NCI-H2171 treated with DMSO at 0.1 percent for 48 hours (cell line): ENCODE measurements at places on chromosomes 7 and 10.
A peak's percentile ranks its signal among the peaks of the same experiment; 100 is the strongest.

- DNase-seq: no peak
Measured at GRCh38 chr7:140081774-140082425, 19.1 kb upstream of the PARP12 start.

GRCh38 chr7:90710466-90710850, 114.3 kb downstream of the CDK14 start:
- no peak for DNase-seq

DNA sequence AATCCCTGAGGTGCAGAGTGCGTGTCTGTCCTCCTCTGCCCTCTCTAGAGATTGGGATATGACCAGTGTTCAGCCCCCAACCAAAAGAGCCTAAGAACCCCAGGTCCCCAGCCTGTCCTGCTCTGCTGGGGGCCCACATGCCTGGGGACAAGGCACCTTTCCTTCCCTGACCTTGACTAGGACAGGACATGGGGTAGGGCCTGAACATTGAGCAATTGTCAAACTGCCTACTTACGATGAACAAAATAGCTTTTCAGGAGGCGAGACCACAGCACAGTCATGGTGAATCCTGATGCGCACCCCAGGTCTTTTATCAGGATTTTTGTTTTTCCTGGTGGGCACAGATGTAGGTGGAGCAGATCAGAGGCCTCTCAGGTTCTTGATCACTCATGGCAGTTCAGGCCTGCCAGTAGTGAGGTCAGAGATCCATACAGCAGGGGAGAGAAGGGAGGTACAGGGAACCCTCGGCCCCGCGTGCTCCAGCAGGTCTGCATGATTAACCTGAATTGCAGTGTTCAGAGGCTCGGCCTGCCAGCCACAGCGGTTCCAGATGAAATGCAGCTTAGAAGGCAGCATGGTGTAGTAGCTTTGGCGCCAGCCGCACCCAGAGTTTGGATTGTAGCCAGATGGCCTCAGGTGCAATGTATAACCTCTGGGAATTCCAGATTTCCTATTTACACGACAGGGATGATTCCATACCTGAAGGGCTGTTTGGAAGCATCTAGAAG, 191.3 kb downstream of the CUX1 start:
- peak; percentile 85 for DNase-seq

DNA sequence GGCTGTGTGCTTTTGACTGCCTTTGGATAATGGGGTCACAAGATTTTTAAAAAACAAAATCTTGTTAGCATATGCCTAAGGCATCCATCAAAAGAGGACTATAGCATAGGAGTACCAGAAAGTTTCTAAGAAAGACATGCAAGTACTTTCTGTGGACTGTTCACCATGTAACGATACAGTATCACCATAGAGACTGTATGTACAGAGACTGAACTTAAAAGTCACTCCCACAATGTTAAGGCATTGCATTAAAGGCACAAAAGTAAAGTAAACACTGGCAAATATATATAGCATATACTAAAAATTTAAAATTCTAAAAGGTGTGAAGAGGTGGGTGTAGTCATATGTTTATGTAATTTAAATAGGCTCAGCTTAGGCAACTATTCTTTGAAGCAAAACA, 190.9 kb downstream of the IMMP2L start:
- no peak for DNase-seq

- DNase-seq: no peak
Measured at GRCh38 chr10:34814913-34815184, 247 bp downstream of the PARD3 start.

- DNase-seq: no peak
Measured at GRCh38 chr7:3217166-3217565, 83.9 kb upstream of the SDK1 start.

- DNase-seq: peak; percentile 56
Measured at GRCh38 chr10:14751921-14752320, 22.8 kb downstream of the FAM107B start.

GRCh38 chr7:85805249-85805648, 618.4 kb upstream of the SEMA3D start:
- DNase-seq: no peak

DNA sequence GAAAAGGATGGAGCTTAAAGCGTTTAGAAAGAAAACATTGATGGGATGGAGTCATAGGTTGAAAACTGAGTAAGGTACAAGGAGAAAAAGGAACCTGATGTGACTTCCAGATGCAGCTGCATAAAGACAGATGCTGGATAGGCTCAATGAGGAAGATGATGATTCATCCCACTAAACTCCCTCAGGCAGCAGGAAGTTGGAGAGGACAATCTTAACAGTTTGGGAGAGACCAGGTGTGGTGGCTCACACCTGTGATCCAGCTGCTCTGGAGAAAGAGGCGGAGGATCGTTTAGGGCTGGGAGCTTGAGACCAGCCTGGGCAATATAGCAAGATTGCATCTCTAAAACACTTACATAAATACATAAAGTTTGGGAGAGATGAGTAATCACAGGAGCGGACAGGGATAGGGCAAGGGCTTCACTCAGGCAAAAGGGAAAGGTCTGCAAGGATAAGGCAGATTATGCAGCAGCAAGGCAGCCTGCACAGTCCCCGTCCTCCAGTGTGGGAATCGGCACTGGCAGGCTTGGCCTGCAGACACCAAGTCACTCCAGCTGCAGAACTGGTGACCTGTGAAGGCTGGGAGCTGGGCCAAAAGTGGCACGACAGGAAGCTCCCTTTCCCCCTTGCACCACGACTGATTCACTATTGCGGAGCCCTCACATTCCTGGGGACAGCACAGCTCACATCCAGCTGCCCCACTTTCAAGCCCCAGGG, 438.5 kb downstream of the GRID1 start:
- DNase-seq: no peak

DNA sequence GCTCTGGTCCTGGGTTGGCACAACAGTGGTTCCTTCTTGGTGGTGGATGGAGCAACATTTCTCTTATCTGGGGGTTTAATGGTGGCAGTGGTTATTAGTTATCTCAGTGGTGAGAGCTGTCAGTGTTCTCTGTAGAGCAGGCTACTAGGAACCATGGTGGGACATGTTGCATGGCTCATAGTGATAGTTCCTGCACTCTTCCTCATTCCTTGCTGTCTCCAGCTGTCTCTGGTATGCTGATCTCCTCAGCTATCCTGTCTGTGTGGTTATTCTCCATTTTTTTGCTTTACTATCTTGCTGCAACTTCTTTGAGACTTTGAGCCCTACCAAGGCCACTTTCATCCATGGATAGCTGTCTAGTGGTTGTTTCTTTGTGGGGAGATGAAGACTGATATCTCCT, 44.0 kb downstream of the CCDC7 start:
- no peak for DNase-seq

- DNase-seq: peak; percentile 87
Measured at GRCh38 chr7:84258628-84259027, 64.0 kb upstream of the SEMA3A start.

GRCh38 chr7:120691915-120692314, 166.0 kb downstream of the TSPAN12 start:
- no peak for DNase-seq

DNA sequence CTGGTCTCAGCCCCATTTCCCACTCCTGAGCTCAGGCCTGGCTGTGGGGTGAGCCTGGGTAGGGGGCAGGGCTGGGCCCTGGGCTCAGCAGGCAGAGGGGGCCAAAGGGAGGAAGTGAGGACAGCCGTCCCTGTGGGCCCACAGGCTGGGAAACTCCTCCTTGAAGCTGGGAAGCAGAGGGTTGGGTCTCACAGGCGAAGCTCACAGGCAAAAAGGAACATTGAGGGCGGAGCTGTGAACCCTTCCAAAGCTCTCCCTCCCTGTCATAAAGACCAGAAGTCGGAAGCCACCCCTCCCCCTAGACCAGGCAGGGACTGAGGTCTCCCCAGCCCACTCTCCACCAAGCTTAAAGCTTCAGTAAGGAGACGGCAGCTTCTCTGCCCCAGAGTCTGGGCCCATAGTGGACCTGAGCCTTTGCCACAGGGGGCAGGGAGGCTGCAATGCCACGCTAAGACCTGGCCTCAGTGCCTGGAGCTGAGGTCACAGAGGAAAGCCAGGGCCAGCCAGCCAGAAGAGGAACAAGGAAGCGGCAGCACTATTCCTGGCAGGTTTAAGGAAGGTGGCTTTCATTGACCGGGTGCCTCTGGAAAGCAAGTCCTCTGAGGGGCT, 1.0 kb upstream of the KCP start:
- DNase-seq: no peak

GRCh38 chr7:29619848-29620555, 56.4 kb downstream of the PRR15 start:
- DNase-seq: no peak

DNA sequence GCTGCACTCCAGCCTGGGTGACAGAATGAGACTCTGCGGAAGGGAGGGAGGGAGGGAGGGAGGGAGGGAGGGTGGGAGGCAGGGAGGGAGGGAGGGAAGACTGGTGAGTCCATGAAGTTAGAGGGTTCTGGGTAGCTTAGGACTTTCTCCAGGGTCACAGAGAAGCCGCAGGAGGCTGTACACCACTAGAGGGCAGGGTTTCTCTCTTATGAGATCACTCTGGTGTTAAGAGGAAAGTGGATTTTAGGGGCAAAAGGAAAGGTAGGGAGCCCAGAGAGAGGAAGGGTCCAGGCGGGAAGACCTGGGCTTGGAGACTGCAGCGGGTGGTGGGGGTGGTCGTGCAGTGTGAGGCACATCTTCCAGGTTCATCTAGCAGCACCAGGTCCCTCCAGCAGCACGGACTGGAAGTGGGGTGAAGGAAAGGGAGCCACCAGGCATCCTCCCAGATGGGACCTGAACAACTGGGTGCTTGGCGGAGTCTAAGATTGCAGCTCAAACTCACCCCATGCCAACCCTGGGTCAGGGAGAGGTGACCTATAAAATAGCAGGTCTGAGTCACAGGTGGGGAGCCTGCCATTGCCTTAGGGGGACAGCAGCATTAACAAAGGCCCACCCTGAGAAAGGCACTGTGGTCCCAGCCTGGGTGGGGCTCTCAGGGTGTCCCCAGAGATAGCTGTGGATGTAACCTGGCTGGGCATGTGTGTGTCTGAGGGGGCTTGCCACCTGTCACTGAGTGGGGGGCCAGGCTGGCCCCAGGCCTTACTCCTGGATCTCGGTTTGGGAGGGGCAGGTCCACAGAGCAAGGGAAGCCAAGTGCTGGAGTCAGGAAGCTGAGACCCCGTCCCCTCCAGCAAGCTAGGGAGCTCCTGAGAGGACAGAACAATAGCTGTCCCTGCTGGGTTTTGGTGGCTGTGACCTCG, 48.5 kb upstream of the SLC29A3 start:
- DNase-seq: peak; percentile 47

DNA sequence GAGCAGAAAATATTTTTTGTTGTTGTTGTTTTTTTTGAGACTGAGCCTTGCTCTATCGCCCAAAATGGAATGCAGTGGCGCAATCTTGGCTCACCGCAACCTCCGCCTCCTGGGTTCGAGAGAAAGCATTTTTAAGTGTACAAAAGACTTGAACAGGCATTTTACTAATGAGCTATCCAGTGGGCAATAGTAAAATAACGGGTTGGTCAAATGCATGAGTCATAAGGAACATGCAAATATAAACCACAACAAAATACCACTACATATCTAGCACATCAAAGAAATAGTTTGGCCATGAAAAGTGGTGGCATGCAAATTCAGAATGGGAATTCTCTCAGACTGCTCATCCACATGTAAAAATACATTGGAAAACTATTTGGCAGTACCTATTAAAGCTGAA, 71.7 kb upstream of the TMEM106B start:
- DNase-seq: no peak

- no peak for DNase-seq
Measured at GRCh38 chr10:37728830-37729229, 128.6 kb downstream of the ZNF248 start.

DNA sequence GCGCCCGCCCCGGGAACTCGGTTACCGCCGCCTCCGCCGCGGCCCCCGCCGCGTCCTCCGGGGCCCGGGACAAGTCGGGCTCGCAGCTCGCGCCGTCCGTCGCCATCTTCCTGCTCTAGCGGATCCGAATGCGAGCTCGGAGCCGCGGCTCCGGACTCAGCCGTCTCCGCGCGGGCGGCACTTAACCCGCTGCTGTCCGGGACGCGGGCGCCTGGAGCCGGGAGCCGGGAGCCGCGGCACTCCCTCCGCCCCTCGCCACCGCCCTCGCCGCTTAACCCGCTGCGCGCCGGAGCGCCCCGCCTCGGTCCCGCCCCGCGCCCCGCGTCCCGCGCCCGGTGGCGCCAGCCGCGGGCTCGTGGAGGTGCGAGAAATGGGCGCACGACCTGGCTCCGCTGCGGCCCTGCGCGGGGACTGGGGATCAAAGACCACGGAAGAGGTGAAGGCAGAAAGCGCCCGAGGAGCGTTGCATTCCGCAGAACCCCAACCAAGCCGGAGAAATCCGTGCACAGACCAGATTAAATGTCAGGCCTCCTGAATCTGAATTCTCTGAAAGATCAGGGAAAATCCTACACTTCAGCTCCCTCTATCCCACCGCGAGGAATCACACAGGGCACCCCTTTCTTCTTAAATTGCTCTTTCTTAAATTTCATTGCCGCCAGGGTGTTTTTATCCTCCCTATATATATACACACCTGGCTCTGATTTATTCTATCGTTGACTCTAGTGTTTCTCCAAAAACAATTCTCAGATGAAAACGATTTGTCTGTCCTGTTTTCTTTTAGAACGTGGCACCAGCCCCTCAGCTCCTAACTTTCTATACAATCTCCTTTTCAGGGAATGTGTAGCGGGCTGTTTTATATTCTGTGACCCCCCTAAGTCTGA, at the start of gene CTTNBP2:
CTTNBP2 (minus strand) TSS at position 132 of the 881 bp plus-strand sequence; CDS start at position 106, 26 bp downstream.
- DNase-seq: peak; percentile 10

DNA sequence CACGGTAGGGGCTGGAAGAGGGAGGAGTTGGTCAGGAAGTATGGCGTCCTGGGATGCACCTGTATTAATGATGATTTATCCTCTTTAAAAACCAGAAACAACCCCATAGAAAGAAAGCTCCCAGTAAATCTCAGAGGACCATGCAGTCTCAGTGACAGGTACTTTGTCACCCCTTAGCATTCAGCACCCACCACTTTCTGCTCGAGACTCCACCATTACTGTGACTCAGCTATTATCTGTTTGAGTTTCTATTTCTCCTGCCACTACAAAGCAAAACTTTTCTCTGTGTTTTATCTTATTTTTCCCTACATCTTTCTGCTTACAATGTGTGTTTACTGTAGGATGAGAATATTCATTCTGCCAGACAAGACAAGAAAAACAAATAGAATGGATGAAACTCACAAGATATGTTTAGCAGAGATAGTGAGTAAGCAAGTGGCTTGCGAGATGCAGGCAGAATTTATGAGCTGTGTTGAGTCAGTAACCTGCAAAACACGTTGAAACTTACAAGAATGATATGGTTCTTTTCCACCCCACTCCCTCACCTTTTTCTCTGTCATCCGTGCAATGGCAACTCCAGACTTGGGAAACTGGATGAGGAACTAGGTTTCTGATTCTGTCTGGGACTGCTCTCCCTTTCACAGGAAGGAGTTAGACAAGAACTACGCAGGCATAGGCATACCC, 127.1 kb downstream of the AOAH start:
- no peak for DNase-seq
